ENCODE measurements at places on chromosomes 7 and 10. TPM values are rescaled to one million over a fixed set of nuclear protein-coding genes. Genes with fewer than 3 reads are reported as not detected.
A peak's percentile ranks its signal among the peaks of the same experiment; 100 is the strongest.

GRCh38 chr10:21363731-21364104 is 161.8 kb downstream of the SKIDA1 start:
- DNase-seq: no peak

- DNase-seq: no peak
Measured at GRCh38 chr10:114879093-114879492, 57.5 kb downstream of the FHIP2A start.

DNA sequence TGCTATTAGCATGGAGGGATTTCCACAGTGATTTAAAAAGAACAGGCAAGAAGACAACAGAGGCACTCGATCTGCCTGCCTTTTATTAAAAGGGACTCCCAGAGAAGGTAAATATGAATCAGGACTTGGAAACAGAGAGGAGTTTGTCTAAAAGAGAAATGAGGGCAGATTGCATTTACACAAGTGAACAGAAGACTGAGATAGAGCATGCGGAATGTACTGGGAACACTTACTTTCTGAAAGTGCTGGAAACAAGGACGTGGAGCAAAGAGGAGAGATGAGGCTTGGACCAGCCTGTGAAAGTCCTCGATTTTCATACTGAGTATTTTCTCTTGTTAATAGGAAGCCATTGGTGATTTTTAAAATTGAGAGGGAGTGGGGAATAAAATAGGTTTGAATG is 35.7 kb downstream of the MEOX2 start:
- DNase-seq: no peak

The ANKRD30A gene
- total RNA-seq: 0.11 TPM

- DNase-seq: no peak
Measured at GRCh38 chr7:93779115-93779514, 111.4 kb downstream of the TFPI2 start.

The AGBL3 gene
- total RNA-seq: 0.69 TPM

The COL17A1 gene
- 841 TPM for total RNA-seq

GRCh38 chr10:86411281-86411841 is 44.8 kb upstream of the GRID1 start:
- DNase-seq: no peak

GRCh38 chr7:131072505-131073091 is 255.1 kb upstream of the MKLN1 start:
- no peak for DNase-seq

The ITGB1 gene
- 204 TPM for total RNA-seq

The NEURL1 gene
- total RNA-seq: not detected

The ANKRD22 gene
- 56.7 TPM for total RNA-seq

- no peak for DNase-seq
Measured at GRCh38 chr10:10687751-10688150, 329.9 kb upstream of the CELF2 start.

GRCh38 chr10:26931223-26931622 is 70.5 kb upstream of the ABI1 start:
- no peak for DNase-seq

The IL2RA gene
- 1.3 TPM for total RNA-seq

GRCh38 chr7:27148756-27149641 is 1.4 kb upstream of the HOXA6 start:
- no peak for DNase-seq

DNA sequence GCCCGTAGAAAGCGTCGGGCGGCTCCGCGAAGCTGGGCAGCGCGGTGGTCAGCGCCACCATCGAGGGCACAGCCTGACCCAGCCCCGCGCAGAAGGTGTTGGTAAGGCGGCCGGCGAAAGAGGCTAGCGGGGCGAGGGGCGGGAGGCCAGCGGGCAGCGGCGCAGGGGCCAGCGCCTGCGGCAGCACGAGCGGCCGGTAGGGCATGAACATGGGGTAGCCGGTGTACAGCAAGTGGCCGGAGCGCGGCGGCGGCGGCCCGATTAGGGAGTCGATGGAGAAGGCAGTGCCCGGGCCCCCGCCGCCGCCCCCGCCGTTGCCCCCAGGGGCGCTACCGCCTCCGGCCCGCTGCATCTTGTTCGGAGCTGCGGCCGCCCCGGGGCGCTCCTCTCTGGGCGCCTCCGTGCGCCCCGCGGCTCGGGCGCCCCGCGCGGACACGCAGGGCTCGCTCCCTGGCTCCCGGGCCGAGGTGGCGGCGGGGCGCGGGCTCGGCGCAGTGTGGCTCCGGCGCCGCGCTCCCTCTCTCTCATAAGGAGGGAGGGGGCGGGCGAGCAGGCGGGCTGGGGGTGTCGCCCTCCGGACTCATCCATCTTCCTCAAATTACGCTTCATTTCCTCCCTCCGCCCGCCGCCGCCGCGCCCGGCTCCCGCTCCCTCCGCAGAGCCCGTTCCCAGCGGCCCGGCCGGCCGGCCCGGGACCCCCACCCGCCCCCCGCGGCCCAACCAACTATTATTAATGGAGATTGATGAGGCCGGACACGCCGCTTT is at the start of gene GBX1:
Gene GBX1 (minus strand): TSS at position 498 of the 765 bp plus-strand sequence. CDS start 146 bp downstream, at position 352.
- DNase-seq: no peak

The ODAD2 gene
- total RNA-seq: 0.10 TPM

GRCh38 chr10:31778627-31779026 is 150.0 kb downstream of the ARHGAP12 start:
- no peak for DNase-seq

DNA sequence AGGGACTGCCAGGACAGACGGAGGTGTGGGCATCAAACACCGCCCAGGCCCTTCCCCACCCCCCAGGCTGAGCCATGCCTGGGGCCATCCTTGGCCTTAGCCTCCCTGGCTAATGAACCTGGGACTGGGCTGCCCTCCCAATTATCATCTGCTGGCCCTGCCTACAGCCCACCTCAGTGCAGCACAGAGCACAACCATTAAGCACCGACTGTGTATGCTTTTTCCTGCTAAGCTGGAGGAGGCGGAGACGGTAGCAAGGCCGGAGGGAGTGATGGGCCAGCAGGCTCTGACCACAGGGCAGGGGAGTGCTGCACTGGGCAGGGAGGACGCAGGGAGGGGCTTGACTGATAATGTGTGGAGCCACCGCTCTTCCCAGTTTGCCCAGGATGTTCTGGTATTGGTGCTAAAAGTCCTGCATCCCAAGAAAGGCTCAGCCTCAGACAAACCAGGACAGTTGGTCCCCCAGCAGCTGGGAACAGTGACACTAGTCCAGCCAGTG is 72.0 kb downstream of the C10orf143 start:
- DNase-seq: no peak

GRCh38 chr10:116105264-116105663 is 167.7 kb downstream of the GFRA1 start:
- peak; percentile 6 for DNase-seq

- peak; percentile 86 for DNase-seq
Measured at GRCh38 chr7:25951414-25952260, 200.4 kb upstream of the NFE2L3 start.

- no peak for DNase-seq
Measured at GRCh38 chr7:99386584-99387238, 12.2 kb downstream of the ARPC1B start.

The KAZALD1 gene
- 2.5 TPM for total RNA-seq

DNA sequence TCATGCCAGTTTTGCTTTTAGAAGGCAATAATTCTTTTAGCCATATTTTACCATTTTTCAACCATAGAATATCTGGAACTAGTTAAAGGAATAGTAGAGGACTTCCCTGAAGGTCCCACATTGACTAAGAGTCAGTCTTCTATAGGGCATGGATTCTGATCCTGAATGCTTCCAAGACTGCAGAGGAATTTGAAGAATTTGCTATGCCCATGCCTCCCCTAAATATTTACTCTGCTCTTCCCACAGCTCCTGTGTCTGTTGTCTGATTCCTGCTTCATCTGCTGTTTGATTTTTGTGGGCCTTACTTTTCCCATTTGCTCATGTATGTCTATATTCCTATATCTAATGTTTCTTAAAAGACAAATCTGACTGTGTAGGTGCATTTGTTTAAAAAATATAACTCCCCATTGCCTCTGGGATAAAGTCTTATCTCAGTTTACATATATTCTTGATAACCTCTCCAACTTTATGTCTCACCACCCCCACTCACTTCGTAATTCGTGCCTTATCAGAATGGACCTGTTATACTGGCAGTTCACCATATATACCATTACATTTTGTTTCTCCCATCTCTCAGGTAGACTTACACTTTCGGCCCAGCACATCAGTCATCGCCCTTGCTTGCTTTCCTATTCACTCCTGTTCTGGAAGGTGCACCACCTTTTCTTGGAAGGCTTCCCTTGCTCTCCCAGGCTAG is 33.9 kb downstream of the LRRC4 start:
- DNase-seq: no peak

The CLDN3 gene
- 11.8 TPM for total RNA-seq

The FXYD4 gene
- total RNA-seq: not detected

The BUD31 gene
- total RNA-seq: 53.3 TPM

The SLC26A4 gene
- 0.29 TPM for total RNA-seq

GRCh38 chr7:101681170-101682007 is 52.3 kb upstream of the MYL10 start:
- peak; percentile 23 for DNase-seq

- DNase-seq: no peak
Measured at GRCh38 chr7:118218413-118219156, 5.9 kb upstream of the ANKRD7 start.

- no peak for DNase-seq
Measured at GRCh38 chr7:81236560-81236959, 317.7 kb upstream of the SEMA3C start.

The CFAP69 gene
- 3.3 TPM for total RNA-seq

DNA sequence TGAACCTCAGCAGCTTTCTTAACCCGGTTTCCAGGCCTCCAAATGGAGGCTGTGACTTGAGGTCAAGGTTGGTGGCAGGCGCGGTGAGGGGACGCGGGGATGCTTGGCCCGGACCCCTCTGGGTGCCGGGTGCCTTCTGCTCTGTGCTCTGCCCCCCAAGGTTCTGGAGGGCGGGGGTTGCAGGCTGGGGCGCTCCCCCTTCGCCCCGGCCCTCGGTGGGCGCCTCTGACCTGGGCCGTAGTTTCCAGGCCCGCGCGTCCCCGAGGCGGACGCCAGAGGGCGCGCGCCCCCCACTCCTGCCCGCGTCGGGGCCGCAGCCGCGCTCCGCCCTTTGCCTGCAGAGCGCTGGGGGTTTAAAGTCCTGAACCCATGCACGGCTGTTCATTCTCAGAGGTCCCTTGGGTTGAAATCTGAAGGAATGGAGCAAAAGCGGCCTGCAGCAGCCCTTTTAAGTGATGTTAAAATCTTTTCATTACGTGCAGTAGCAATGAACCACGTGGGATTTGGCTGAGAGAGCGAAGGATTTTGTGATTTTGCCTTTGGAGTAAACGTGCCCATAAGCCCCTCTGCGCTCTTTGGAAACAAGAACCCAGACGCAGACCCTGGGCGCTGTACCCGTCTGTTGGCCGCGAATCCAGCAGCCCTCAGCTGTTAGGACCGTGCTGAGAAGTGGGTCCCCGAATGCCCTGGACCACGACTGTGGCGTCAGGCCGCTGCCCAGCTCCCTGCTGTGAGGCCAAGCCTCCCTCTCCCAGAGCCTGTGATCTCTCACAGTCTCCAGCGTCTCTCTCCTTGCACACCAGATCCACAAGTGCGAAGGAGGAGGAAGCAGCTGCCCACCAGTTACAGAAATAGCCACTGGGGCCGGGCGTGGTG is 135.0 kb downstream of the ACTR3B start:
- DNase-seq: no peak

GRCh38 chr7:128164061-128164954 is 76.8 kb upstream of the LEP start:
- DNase-seq: no peak

DNA sequence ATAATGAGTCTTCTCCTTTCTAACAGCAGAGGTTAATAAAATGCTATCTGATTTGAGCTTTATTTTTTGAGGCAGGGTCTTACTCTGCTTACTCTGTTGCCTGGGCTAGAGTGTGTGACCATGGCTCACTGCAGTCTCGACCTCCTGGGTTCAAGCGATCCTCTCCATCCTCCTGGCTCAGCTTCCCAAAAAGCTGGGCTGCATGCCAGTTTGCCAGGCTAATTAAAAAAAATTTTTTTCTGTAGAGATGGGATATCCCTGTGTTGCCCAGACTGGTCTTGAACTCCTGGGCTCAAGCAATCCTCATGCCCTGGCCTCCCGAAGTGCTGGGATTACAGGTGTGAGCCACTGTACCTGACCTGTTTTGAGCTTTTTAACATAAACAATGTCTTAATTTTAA is 56.7 kb downstream of the SCD start:
- no peak for DNase-seq

DNA sequence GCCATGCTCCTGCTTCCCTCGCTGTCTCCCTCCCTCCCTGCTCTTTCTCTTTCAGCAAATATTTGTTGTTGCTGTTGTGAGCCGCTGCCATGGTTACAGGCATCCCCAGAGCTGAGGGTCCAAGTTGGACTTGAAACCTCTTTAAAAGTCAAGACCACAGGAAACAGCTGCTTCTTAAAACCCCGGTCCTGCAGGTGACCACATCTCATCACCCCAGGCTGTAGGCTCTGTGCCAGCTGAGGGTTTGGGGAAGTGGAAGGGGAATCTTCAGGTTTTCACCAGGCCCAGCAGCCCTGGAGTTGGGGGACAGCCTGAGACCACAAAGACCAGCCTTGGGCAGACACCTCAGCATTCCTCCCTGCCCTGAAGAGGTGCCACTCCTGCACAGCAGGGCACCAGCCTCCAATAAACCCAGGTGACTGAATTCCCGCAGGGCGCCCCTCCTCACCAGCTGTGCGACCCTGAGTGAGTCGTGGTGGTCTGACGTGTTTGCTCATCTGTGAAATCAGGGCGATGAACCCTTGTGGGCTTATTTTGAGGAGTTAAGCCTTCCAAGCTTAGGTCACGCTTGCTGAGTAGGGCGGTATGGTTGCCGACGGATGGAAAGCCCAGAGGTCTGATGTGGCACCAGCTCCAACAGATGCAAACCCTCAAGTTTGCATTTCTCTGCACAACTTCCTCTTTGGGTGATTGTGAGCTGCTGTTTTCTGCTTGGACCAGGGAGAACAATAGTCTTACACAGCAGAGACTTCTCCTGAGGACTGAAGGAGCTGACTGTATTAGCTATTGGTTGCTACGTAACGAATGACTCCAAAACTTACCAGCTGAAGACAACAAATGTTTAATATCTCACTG is 24.8 kb downstream of the NPTX2 start:
- no peak for DNase-seq

The CCDC7 gene
- 12.5 TPM for total RNA-seq

DNA sequence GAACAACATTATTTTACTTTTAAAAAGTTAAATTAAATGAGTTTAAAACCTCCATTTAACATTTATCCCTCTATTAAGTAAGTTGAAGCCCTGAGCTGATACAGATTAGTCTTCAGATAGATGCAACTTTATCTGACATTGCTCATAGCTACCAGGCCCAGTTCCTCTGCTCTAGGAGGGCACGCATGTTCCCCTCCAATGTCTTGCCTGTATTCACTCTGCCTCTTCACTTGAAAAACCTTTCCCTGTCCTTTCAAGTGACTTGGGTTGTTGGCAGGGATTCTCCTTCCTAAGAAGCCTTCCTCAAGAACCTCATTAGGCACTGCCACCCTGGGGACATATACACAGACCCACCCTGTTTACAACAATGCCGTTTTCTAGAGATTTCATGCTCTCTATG is 270.4 kb downstream of the RELN start:
- no peak for DNase-seq
